Activated T-helper 2 cell treated with anti-CD3 and anti-CD28 coated beads, Interferon-gamma antibody, Interleukin-2, Interleukin-4, amounts not matched to agents 10 μg/mL and 5 μg/mL and 100 μg/mL, durations not matched to agents 14 hours and 24 hours and 36 hours (primary cell): ENCODE measurements at places on chromosomes 1 and 21.

DNA sequence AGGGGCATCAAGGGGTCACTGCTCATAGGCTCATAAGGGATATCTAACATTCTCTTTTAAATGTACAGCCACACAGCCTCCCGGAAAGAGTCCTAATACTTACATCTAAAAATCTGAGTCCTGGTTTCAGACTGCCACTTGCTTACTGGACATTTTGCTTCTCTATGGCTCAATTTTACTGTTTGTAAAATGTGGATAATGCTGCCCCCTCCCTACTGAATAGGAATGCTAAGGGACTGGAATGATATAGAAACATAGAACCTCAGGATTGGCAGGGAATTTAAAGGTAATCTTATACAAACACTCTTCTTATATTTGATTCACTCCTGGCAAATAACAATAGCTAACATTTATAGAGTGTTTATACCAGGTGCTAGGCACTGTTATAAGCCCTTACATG lies 910 bp upstream of the TNR start:
- no peak for DNase-seq

DNA sequence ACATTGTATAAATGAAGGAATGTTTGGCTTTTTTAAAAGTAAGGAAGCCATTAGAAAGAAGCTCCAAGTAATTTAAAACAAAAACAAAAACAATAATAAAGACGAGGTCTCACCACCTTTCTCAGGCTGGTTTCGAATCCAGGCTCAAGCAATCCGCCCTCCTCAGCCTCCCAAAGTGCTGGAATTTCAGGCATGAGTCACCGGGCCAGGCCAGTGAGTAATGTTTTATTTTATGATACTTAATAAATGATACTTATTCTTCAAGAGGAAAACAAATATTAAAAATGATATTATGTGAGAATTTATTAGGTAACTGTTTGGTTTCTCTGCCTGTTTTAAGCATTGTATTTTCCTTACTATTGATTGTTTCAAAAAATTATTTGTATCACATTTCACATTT lies 201.4 kb upstream of the BRINP3 start:
- no peak for DNase-seq

- DNase-seq, result no peak
Observed at GRCh38 chr1:115669002-115669673, 27.4 kb downstream of the VANGL1 start.

DNA sequence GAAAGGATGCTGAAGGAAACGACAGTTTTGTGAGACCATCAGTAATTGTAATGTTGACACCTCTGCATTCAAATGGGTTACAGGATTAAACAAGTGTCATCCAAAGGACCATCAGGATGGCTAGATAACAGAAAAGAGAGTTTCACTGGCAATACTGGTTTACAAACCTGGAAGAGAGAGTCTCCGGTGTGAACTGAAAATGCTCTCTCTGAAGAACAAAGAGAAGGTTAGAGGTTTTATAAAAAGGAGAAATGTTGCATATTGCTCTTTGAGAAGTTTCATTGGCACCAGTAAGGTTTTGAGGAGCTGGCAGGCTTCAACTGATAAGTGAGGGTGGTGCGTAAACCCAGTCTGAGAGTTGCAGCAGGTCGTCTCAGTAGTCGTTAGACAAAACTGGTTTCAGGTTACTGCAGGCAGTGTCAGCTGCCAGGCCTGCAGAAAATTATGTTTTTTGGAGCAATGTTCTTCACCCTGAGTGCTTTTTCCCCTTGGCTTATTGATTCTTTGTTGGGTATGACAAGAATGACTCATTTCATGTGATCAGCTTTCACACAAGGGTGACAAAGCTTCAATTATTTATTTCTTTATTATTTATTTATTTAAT lies 42.2 kb downstream of the KCNK1 start:
- DNase-seq, result no peak

DNA sequence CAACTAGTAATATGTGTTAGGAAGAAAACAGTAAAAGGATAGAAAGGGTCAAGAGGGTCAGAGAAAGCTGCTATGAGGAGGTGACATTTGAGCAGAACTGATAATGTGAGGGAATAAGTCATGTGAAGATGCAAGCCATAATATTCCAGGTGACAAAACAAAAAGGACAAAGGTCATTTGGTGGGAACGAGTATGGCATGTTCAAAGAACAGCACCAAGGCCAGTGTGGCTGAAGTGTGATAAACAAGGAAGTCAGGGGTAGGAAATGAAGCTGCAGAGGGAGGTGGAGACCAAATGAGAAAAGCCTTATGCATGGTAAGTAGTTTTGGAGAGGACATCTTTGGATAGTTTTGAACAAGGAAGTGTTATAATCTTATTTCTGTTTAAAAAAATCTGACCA lies 46.7 kb downstream of the LPGAT1 start:
- DNase-seq, result no peak

- DNase-seq, result no peak
Observed at GRCh38 chr1:77063118-77063517, 156.1 kb downstream of the PIGK start.

DNA sequence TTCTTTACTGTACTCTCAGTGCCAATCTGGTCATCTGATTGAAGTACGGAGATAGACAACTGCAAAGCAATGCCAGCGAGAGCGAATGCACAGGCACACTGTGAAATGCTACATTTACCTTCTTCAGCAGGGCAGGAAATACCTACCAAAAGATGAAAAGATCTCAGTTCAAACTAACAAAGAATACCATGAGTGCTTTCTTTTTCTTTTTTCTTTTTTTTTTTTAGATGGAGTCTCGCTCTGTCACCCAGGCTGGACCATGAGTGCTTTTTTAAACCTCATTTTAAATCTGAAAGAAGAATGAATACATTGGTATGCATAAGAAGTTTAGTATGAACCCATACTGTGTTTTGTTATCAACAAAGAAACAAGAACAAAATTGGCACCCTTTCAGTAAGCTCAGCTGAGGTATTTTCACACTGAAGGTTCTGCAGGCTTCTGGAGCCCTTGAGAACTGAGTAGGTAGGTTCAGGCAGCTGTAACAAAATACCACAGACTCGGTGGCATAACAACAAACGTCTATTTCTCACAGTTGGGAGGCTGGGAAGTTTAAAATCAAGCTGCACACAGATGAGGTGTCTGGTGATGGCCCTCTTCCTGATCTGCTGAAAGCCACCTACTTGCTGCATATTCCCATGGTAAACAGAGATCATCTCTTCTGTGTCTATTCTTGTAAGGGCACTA lies 1.7 kb upstream of the CHI3L2 start:
- DNase-seq, result no peak

GRCh38 chr1:189866606-189867005 lies 611.1 kb downstream of the BRINP3 start:
- no peak for DNase-seq

- no peak for DNase-seq
Observed at GRCh38 chr1:164689672-164690511, 130.9 kb downstream of the PBX1 start.
